ENCODE measurements at places on chromosomes 6 and 20.

- DNase-seq, result no peak
These were observed 504 bp downstream of the B4GALT5 start for GRCh38 chr20:49712996-49713752.

DNA sequence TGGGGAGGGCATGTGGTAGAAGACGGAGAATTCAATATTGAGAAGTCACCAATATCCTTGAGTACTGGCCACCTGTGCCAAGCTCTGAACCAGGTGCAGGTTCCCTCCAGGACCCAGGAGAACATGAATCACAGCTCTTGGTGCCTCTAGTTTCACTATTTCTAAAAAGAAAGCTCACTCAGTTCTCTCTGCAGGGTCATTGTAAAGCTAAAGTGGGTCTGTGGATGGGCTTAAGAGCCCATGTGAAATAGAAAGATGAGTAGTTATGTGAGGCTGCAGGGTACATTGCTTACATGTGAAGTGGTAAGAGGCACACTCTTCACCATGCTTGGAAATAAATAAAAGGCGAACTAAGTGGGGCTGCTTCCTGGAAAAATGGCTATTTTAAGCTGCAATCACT lies 43.6 kb downstream of the ZNF831 start:
- DNase-seq, result no peak

DNA sequence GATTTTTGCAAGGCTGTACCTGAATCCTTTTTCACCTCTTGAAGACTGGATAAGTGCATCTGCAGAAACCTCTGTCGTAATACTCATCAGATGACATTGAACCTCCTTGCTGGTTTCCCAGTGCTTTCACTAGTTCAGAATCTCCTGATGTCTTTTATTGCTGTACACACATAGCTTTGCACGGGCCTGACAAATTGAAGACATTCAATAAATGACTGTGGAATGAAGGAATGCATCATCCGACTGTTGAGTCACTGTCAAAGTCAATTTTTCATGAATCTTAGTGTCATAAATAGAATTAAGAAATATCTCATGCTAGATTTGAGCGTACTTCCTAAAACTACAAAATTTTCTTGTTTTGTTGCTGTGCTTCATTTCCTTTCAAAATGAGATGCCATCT lies 598.2 kb upstream of the MAP3K7 start:
- no peak for DNase-seq

- DNase-seq, result no peak
These were observed 4.6 kb upstream of the RGS17 start for GRCh38 chr6:153135681-153136080.

DNA sequence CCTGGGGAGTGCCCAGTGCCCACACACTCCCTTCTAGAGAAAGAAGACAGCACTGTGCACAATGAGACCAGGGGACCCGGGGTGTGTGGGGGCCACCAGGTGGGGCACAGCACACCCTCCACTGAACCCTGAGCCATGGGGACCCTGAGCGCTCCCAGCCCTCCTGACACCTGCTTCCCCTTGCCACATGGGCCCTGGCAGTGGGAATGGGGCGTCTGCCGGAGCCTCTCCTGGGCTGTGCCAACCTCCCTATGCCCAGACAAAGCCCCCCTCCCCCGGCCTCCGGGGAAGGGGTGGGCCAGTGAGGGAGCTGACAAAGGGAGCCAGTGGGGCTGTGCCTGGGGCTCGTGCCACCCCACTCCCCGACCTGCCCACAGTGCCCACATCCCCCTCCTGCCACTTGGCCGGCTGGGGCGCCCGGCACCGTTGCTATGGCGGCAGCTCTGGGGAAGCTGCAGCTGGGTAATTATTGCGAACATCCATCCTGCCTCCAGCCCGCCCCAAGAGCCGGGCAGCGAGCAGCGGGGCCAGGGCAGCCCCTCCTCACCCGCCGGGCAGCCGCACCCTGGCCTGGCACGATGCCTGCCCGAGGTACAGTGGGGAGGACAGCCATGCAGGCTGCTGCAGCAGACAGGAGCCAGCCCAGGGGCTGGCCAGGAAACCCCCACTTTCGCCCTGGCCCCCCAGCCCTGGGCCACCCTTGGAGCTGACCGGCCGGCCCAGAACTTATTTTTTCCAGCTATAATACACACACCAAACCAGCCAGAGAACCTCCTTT lies 41.9 kb upstream of the NOL4L start:
- DNase-seq, result no peak

GRCh38 chr6:31901953-31902643 lies at the start of gene ZBTB12:
Gene ZBTB12 (minus strand): TSS chr6:31902086. CDS start chr6:31901305, 781 bp downstream.
- DNase-seq, result peak; percentile 81

- no peak for DNase-seq
These were observed 37.1 kb upstream of the RPS6KA2 start for GRCh38 chr6:166664135-166664534.

DNA sequence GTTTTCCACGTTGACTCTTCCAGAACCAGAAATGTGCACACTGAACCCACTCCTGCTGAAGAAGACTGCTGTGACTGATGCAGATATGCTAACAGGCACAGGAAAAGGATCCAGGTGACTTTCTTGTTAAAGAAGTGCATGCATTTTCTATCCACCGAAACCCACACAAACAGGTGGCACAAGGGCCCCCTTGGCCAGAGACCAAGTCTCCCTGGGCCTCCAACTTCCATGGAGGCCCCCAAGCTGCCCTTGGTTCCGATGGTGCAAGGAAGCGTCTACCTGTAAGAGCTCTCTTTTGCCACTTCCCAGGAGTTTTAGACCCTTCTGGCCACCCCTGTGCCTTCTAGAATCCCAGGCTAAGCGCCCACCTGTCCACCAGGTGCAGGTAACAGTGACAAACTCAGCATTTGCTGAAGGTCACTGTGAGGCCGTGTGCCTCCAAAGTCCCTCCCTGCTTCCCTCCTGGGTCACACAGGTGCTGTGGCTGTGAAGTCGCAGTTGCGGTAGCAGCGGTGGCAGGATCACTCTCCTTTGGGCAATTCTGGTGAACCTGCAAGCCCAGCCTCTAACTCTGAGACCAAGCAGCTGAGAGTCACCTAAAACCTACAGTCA lies 134.8 kb downstream of the PXDC1 start:
- DNase-seq, result no peak

DNA sequence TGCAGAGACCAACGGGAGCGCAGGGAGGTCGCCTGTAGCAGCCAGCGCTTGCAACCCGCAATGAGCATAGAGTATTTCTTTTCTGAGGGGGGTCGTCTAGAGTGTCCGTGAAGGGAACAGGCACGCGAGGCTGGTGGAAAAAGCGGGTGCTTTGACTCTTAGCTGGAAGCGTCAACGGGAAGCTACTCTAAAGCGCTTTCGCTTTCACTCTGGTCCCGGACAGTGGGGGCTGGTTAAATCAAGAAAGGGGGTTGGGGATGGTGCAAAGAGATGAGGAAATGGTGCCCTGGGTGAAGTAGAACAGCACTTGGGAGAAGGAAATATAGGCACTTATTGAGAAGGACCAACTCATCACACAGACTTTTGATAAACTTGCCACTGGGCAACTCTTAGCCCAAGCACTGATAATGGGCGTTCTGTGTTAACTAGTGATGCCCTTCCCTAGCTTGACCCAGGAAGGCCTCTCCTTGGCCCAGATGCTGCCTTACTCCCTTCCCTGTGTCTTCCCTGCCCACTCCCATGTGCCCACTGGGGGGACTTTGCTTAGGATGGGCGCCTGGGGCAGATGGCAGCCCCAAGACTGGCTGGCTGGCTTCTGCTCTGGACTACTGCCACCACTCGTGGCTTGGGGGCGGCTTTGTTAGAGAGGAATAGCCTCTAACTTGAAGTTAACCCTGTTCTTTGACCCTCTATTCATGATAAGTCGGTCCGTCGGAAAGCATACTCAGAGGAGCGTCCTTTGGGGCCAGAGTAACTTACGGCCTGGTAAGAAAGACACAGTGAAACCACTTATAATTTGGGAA lies 585 bp downstream of the PSMB9 start:
- DNase-seq, result peak; percentile 38

DNA sequence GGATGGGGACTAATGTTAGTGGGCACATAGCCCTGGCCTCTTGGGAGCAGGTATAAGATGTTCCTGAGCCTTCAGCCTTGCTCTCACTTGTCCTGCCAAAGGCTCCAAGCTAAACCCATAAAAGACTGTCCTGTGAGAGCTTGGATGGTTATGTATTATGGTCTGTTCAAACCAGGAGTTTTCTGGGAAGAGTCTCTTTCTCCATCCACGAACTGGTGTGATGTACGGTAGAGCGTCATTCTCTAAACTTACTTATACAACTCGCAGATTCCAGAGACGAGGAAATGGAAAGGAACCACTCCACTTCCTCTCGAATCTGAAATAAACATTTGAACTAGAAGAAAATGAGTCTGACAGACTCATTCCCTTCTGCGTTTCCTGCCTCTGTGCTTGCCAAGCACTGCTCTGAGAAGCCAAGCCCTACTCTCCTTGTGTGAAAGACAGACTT lies 5.3 kb downstream of the SOBP start:
- DNase-seq, result no peak

DNA sequence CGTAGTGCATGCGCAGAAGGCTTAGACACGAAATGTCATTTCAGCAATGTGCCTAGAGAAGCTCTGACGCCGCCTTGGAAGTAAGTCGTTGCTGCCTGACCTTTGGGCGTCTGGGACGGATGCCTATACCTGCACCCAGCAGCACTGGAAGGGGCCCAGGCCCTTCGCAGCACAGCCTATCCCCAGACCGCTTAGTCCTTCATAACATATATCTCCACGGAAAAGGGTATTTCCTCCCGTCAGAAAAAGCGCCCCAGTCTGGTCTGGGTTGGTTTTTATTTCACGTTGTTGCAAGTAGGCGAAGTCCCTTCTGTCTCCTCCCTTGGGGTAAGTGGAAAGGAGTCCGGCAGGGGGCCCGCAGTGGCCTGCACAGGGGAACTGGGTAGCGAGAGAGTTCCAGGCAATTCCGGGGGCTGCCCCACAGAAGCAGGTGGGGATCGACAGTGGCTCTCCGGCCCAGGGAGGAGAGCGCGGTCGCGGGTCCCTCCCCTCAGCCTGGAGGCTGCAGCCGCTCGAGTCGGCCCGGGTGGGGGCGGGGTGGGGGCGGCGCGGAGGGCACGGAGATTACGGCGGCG lies 559 bp upstream of the EYA4 start:
- DNase-seq, result no peak

- peak; percentile 91 for DNase-seq
These were observed 56.0 kb upstream of the DDR1 start for GRCh38 chr6:30828027-30828962.

- DNase-seq, result no peak
These were observed 166.3 kb upstream of the EEF1E1 start for GRCh38 chr6:8268606-8269005.

DNA sequence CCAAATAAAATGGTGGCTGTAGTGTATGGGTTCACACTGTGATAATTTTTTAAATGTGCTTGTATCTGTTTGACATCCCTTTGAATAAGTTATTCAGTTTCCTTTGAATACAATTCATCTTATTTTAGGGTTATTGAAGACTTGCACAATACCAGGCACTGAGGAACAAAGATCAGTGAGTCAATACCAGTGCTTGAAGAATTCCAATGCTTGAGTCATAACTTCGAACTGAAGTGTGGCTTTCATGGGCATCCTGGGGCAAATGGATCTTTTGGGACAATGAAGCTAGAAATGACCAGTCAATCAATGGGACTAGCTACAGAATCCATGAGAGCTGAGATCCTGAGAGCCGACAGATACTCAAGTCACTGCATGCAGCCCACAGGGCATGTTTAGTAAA lies 349.9 kb upstream of the FLRT3 start:
- DNase-seq, result no peak

GRCh38 chr6:28884423-28885131 lies 39.2 kb downstream of the TRIM27 start:
- no peak for DNase-seq

DNA sequence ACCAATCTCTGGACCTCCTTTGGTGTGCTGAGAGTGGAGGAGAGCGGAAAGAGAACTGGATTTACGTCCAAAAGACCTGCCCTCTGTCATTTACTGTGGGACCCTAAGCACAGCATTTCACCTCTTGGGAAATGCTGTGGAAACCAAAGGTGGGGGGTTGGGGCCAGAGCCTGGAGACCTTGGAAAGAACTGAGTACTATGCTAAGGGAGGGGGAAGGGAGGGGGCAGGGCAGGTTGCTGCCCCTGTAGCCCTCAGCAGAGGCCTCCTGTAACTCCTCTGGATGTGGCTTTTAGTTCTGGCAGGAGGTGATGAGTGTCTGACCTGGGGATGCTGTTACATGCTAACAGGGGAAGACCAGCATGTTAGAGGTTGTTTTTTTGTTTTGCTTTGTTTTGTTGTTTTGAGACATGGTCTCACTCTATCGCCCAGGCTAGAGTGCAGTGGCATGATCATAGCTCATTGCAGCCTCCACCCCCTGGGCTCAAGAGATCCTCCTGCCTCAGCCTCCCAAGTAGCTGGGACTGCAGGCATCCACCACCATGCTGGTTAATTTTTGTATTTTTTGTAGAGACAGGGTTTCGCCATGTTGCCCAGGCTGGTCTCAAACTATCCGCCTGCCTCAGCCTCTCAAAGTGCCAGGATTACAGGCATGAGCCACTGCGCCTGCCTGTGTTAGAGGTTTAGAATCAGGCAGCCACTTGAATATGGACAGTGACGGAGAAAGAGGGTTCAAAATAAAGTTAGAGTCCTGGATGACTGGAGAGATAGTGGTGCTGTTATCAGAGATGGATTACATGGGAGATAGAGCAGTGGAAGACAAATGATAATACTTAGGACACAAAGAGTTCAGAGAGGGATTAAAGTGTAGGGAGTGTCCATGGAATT lies 18.4 kb upstream of the PARD6B start:
- no peak for DNase-seq

GRCh38 chr20:53570446-53571276 lies 23.0 kb downstream of the ZNF217 start:
- no peak for DNase-seq

DNA sequence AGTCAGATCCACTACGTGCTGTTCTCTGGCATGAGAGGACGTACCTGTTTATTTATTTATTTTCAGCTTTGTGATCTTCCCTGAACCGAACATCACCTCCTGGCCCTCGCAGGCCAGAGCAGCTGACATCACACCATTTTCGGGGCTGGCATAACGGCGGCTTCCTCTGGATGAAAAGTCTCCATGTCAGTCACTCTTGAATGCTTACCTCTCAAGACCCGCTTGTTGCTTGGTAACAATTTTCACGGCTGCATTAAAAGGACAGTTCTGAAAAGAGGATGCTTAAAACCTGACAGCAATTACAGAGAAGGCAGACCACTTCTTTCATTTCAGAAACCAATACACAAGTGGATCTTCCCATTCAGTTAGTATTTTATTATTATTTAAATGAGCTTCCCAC lies 159.8 kb upstream of the CDH4 start:
- no peak for DNase-seq

DNA sequence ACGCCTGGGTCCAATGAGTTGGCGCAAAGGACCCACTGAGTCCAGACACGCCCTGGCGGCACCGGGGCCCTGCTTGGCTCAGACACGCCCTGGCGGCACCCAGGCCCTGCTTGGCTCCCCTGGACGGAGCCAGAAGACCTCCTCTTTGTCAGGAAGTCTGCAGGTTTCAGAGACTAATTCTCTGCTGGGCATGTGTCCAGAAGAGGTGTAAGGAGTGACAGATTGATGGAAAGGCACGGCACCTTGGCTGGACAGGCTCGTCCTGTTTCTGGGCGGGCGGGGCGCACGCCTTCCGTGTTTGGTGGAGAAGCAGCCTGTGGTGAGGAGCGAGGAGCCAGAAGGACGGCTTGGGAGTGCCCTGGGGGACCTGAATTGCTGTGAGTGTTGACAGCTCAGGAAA lies 23.1 kb upstream of the DACT2 start:
- no peak for DNase-seq

- peak; percentile 26 for DNase-seq
These were observed 551 bp downstream of the TREML2 start for GRCh38 chr6:41200296-41200900.

All from tibial nerve (tissue), 4 donors.